ENCODE measurements at places on chromosomes 5 and 9.
A peak's percentile ranks its signal among the peaks of the same experiment; 100 is the strongest.

DNA sequence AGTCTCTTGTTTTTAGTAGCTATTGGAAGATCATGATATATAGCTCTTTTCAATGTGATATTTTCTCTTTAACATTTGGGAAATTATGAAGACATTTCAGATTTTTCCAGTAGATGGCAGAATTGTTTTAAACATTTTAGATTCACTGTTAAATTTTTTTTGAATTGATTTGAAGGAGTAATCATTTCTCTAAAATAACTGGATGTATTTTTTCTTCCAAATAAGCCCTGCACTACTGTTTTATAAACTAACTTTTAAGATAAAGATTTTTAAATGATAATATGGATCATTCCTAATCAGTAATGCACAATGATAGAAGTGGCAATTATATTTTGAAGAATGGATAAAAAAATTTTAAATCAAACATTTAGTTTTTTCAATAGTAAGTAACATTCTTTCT, 14.2 kb downstream of the NDUFAF2 start:
- DNase-seq, result no peak

DNA sequence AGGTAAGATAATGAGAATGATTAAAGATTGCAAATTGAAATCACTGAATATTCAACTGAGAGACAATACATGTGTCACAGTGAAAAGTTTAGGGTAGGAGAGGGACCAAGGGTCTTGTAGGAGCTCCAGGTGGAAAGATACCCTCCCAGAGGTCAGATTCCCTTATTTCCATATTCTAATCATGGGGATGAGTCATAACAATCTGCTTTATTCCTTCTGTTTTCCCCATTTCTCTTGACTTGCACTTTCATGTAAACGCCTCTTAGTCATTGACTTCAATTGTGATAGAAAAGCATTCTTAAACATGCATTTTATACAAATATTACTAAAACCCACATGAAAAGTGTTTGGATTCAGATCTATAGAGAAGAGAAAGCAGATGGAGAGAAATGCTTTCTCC, 81.3 kb upstream of the CTSL start:
- DNase-seq, result no peak

- no peak for DNase-seq
Observed at GRCh38 chr9:90659650-90660364, 17.2 kb upstream of the DIRAS2 start.

- DNase-seq, result no peak
Observed at GRCh38 chr5:80234116-80234948, 21.5 kb downstream of the SERINC5 start.

DNA sequence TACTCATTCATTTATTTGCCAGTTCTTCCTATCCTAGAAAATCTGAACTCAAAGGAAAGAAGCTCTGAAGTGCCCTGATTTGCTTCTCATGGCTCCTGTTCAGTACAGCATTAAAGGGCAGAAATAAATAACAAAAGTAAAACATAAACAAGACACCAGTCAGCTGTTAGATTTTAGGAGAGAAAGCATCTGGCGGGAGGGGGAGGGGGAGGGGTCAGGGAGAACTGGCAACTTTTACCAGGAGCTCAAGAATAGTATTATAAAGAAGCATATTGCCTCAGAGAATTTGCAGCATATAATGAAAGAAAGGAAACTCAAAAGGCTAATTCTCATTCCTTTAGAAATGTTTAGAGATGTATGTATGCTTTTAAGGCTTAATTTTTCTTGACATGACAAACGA, 68.1 kb downstream of the SEMA6A start:
- no peak for DNase-seq

DNA sequence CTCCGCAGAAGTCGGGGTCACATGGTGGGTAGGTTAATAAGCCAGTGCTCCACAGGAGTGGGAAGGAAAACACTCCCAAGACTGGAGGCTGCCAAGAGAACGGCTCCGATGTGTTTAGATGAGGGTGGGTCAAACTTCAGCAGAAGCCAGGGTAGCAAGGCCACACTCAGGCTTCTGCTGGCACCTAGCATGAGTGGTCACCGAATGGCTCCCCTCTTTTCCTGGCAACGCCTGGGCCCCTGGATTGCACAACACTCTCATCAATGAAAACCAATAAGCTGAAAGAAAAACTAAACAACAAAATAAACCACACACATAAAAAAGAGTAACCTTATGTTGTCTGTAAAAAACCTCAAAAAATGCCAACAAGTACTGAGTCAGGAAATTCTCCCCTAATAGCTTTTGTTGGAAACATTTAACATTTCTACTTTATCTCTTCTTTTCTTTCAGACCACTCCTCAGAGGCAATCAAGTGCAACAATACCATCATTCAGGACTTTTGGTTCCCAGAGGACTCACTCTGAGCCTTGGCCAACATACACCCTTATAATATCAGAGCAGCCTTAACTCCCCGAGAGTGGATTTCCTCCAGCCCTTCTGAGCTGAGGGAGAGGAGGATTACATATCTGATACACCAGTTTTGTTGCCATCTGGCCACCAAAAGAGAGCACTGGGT, 279.9 kb downstream of the ENC1 start:
- no peak for DNase-seq

DNA sequence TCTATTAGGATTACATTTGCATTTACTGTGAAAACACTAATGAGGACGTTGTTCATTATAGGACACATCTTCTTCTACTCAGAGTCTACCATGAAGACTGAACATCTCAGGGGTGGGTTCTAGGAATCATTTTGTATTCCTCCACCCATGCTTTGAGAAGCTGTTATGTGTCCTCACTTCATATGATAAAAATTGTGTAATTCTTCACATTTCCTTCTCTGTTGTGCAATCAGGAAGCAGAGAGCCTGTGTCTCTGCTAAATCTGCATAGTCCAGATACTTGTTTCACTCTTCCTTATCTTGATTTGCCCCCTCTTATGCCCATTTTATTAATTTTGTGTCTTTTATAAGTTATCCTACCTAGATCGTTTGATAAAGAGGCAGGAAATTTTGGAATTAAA, 97.8 kb upstream of the IQGAP2 start:
- no peak for DNase-seq

DNA sequence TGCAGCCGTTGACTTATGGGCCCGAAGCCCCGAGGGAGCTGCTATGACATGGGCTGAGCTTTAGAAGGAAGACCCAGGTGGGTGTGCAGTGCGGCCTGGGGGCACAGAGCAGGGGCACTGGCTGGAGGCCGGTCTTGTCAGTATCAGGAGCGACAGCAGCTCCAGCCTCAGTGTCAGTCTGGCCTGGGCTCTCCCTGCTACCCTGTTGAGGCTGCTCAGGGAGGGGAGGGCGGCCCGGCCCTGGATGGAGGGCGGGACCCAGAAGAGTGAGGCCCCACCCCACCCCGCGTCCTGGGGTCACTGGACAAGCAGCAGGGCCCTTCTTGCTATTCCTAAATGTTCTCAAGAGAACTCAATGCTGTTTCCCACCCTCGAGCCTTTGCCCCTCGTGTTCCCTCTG, 18.0 kb downstream of the GFI1B start:
- DNase-seq, result no peak

DNA sequence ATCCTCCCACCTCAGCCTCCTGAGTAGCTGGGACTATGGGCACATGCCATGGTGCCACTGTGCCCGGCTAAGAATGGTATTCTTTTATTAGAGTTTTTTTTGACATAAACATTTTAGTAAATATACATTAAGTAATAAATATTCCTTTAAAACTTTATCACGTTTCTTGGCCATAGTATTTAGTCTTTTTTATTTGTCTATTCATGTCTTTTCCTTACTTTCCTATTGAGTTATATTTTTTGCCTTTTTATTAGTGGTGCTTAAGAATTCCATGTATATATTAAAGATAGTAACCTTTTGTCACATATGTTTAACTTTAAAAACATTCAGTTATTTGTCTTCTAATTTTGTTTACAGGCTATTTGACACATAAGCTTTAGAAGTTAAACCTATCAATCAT, 73.4 kb downstream of the MARCHF3 start:
- DNase-seq, result no peak

- no peak for DNase-seq
Observed at GRCh38 chr5:151055336-151055735, 25.5 kb downstream of the TNIP1 start.

- DNase-seq, result no peak
Observed at GRCh38 chr5:68288707-68289134, 73.2 kb downstream of the PIK3R1 start.

DNA sequence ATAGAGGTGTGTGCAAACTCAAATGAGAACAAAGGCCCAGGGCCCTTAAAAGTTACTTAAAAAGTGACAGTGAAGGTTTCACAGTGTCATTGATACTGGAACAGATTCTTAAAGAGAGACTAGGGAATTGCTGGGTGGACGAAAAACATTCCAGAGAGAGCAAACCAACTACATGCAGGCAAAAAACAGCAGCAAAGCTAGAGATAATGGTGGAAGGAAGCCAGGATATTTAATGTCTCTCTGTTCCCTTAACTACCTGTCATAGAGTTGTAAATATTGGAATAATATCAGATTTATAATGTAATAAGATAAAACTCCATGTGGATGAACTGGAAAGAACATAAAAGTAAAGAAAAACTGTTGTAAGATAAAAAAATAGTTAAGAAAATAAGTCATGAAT, 508.6 kb downstream of the TAF11L14 start:
- DNase-seq, result no peak

DNA sequence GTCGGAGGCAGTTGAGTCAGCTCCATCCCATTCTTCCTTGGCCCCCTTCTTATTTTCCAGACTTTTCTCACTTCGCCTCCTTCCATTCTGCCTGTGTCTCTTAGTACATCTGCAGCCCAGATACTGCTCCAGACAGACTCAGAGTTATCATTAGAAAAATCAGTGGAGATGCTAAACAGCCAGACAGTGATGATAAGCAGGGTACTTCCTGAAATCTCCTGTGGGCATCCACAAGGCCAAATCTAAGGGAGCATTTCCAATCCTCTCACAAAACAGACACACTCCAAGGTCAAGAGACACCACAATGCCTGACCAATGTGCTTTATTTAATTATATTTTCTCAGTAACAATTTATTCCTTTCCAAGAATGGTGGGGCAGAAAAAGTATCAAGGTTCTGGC, 14.5 kb upstream of the RLN1 start:
- DNase-seq, result no peak

GRCh38 chr9:129900263-129901027, 65.2 kb downstream of the USP20 start:
- DNase-seq, result no peak

DNA sequence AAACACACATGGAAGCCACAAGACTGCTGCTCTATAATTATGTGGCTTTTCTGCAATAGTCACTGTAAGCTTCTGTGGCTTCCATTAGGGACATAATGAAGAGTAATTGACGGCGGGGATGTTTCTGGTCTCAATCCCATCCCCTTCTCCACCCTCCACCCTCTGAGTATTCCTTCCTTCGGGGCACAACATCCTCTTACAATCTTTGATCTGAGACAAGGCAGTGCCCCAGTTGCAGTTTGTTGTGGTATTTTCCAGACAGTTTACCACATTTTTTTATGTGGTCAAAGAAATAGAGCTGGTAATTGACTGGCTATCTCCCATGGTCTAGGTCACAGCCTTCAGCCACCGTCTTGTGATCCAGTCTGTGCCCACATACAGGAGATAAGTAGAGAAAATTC, 277.7 kb downstream of the NR2F1-AS1 start:
- no peak for DNase-seq

DNA sequence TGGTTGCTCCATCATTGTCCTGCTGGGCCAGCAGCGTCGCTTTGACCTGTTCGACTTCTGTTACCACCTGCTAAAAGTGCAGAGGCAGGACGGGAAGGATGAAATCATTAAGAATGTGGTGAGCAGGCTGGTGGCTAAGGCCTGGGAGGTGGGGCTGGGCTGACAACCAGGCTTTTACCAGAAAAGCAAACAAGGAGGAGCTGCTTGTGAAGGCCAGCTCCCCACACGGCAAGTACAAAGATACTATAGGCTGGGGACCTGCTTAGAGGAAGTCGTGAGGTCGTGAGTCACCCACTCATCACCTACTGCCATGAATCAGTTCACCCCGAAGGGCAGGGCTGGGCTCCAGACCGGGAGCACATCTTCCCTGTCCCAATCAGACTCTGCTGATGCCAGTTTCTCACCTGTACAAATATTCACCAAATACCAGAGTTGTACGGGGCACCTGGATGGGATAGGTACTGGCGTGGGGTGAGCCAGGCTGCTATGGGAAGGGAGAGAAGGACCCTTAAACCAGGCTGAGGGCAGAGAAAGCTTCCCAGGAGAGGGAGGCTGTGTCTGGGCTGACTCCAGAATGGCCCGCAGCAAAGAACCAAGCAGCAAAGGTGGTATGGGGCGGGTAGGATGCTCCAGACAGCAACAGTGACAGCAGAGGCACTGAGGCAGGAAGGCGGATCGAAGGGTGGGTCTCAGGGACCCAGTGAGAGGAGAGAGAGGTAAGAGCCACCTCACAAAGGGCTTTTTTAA, 69.3 kb upstream of the NIPAL4 start:
- DNase-seq, result peak; percentile 51

DNA sequence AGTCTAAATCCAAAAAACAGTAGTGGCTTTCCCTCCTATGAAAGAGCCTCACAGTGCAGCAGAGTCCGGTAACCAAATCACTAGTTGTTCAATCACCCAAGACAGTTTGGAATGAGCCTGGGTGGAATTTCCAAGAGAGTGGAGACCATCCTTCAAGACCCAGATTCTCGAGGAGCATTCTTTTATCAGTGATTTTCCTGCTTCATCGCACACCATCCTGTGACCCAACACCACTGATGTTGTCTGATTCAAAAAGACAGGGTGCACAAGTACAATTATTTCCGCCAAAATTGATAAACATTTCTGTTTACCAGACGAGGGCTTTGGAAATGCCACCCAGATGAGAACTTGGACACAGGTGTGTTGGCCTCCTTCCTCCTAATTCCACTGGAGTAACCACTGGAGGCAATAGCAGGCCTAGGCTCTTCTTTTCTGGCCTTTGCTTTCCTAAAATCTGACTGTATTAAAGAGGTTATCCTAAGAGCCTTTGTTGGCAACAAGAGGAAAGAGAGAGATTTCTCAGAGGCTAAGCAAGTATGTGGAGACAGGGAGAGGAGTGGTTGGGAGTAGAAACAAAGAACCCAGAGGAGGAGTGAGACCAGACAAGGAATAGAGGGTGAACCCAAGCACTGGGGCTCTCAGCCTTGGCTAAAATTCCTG, 56.3 kb upstream of the S1PR3 start:
- no peak for DNase-seq

- no peak for DNase-seq
Observed at GRCh38 chr9:93276973-93277372, 93.0 kb downstream of the WNK2 start.

DNA sequence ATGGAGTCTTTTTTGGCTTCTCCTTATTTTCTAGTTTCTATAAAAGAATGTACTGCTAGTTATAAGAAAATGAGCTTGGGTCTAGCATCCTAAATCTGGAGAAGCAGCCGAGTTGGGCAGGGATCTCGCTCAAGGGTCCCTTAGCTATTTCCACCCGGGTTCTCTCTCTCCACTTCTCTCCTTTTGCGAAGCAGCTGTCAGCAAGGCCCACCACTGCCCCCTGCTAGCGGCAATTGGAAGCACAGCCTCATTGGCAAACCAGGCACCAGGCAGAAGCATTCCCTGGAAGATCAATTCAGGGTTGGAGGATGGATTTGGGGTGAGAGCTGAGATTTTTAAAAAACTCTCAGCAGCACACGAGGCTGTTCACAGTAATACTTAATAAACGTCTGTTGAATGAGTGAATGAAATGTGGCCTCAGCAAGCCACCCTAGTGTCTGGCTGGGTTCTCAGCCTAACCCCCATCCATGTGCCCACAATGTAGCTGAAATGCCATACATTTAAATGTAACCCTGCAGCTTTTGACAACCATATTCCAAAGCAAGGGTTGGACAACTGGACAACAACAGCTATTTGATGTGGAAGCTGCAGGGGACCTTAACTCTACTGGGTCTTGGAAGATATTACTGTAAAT, 34.6 kb upstream of the TNIP1 start:
- peak; percentile 61 for DNase-seq

- DNase-seq, result no peak
Observed at GRCh38 chr5:17808566-17808965, 174.3 kb downstream of the TAF11L14 start.

- no peak for DNase-seq
Observed at GRCh38 chr5:145739843-145740242, 95.3 kb downstream of the PRELID2 start.

All from stimulated activated CD8-positive, alpha-beta memory T cell treated with anti-CD3 and anti-CD28 coated beads, Interleukin-2, amount 100 ng/mL, for 48 hours (primary cell).